ENCODE measurements at places on chromosomes 12 and 14. TPM values are rescaled to one million over a fixed set of nuclear protein-coding genes. Genes with fewer than 3 reads are reported as not detected.

DNA sequence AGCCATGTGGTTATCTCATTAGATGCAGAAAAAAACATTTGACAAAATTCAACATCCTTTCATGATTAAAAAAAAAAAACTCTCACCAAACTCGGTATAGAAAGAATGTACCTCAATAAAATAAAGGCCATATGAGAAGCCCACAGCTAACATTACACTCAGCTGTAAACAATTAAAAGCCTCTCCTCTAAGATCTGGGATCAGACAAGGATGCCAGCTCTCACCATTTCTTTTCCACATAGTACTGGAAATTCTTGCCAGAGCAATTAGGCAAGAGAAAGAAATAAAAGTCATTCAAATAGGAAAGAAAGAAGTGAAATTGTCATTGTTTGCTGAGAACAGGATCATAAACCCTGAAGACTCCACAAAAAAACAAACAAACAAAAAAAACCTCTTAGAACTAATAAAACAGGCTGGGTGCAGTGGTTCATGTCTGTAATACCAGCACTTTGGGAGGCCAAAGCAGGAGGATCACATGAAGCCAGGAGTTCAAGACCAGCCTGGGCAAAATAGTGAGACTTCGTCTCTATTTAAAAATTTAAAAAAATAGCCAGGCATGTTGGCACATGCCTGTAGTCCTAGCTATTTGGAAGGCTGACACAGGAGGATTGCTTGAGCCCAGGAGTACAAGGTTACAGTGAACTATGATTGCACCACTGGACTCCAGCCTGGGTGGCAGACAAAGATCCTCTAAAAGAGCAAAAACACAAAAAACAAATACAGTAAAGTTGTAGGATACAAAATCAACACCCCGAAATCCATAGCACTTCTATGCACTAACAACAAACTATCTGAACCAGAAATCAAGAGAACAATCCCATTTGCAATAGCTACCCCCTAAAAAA, 114.4 kb downstream of the FOXA1 start:
- no peaks in the 10 kb centered on the region for H3K27me3 ChIP-seq
- no peak overlapping the region for H3K27ac ChIP-seq
- peaks cover 4% of the 10 kb centered on the region for H3K36me3 ChIP-seq
- no peaks in the 10 kb centered on the region for H3K4me1 ChIP-seq
- H3K4me3 ChIP-seq, result no peak overlapping the region
- no peak for DNase-seq

GRCh38 chr12:48787791-48788523, 932 bp downstream of the ADCY6 start:
- no peaks in the 10 kb centered on the region for H3K36me3 ChIP-seq
- DNase-seq, result no peak
- H3K27ac ChIP-seq, result peak overlapping the region; percentile 73
- peaks cover 23% of the 10 kb centered on the region for H3K4me1 ChIP-seq
- peak overlapping the region; percentile 91 for H3K4me3 ChIP-seq

Gene KCNA5
- not detected for total RNA-seq

DNA sequence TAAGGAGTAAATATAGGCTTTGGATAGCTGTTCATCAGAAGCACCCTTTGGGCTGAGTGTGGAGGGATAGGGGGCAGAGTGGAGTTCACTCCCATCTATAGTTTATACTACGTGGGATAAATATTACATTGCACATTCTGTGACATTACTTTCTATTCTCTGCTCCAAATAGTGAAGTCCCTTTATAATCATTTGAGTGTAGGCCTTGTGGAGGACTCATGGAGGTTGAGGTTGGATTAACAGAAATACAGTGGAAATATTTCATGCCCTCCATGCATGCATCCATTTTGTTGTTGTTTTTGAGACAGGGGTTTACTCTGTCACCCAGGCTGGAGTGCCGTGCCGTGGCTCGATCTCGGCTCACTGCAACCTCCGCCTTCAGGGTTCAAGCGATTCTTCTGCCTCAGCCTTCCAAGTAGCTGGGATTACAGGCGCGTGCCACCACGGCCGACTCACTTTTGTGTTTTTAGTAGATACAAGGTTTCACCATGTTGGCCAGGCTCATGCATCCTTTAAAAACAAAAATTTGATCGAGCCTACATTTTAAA, 1.4 kb downstream of the CHPT1 start:
- no peaks in the 10 kb centered on the region for H3K27me3 ChIP-seq
- DNase-seq, result no peak
- peak overlapping the region; percentile 94 for H3K4me3 ChIP-seq
- peak overlapping the region; percentile 85 for H3K27ac ChIP-seq

DNA sequence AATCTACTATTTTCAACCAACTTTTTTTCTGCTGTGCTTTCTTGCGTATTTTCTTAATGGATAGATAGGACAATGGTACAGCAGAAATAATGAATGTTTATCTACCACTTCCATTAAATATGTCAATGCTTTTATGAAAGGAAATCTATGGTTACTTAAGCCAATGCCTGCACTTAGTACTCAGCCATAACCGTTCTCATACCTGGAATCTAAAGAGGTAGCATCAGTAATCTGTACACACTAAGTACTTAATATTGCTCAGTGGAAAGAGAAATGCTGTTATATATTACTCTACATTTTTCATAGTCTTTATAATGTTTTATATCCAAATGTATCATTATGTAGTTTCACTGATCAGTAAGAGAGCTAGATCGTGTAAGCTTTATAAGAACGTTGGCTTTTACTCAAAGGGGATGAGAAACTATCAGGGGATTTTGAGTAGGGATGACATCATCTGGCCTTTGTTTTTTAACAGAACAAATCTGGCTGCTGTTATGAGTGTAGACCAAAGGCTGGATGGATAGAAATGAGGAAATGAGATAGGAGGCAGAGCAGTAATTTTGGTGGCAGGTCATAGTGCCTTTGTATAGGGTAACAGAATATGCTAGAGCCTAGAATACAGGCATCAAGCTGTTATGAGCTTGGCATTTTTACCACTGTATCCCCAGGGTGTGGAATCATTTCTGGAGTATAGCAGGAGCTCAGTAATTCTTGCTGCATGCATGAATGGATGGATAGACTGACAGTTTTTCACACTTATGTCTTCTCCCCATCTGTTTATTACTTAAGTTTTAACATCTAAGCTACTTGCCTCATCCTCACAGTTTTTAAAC, 34.0 kb downstream of the ALG10B start:
- no peak for DNase-seq
- no peak overlapping the region for H3K4me3 ChIP-seq
- H3K27me3 ChIP-seq, result no peaks in the 10 kb centered on the region
- no peaks in the 10 kb centered on the region for H3K4me1 ChIP-seq
- H3K36me3 ChIP-seq, result no peaks in the 10 kb centered on the region

Gene PTPN6
- total RNA-seq, result not detected

GRCh38 chr14:32453857-32454810, 125.0 kb downstream of the AKAP6 start:
- peak overlapping the region; percentile 9 for H3K4me3 ChIP-seq
- peak; percentile 35 for DNase-seq
- no peaks in the 10 kb centered on the region for H3K36me3 ChIP-seq
- H3K27me3 ChIP-seq, result no peaks in the 10 kb centered on the region
- peak overlapping the region; percentile 65 for H3K27ac ChIP-seq
- H3K4me1 ChIP-seq, result peaks cover 66% of the 10 kb centered on the region

Gene BRI3BP
- 8.7 TPM for total RNA-seq

Gene EFS
- 9.6 TPM for total RNA-seq

Gene INHBC
- not detected for total RNA-seq

Gene TMCC3
- not detected for total RNA-seq

DNA sequence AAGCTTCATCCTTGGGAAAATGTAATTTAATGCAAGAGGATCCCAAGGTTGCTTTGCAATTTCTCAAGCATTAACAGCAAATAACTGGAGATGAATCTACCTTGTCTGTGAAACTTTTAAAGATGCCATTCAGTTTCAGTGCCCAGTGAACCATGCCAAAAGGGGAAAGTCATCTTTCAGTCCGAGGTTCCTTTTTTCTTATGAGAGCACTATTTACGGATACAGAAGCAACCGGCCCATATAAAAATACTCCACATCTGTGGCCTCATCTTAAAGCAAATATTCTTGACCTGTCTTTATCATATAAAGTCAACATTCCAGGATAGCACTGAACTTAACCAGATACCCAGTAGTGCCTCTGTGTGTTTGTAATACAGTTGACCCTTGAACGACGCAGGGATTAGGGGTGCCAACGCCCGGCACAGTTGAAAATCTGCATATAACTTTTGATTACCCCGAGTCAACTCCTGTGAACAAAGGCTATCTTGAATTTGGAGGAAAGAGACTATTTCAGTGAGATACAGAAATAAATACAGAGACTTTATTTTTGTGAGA, 209.4 kb downstream of the PCNX1 start:
- no peak overlapping the region for H3K4me3 ChIP-seq
- H3K27ac ChIP-seq, result peak overlapping the region; percentile 89
- DNase-seq, result no peak
- H3K27me3 ChIP-seq, result peaks cover 12% of the 10 kb centered on the region
- peaks cover 35% of the 10 kb centered on the region for H3K36me3 ChIP-seq
- peaks cover 57% of the 10 kb centered on the region for H3K4me1 ChIP-seq

DNA sequence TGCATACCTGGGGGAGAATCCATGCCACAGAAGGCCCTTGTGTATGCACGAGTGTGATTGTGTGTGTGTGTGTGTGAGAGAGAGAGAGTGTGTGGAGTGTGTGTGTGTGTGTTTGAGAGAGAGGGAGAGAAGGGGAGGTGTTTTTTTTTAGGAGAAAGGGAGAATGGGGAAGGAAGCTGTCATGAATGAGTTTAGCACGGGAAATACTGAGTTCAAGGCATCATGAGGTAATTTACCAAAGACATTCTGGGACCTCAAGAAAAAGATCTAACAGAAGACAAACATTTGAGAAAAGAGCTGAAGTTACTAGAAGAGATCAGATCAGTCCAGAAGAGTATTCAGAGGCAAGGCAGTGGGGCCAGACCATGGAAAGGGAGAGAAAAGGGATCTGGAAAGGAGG, 157.1 kb downstream of the TTC7B start:
- H3K4me1 ChIP-seq, result peaks cover 26% of the 10 kb centered on the region
- peaks cover 3% of the 10 kb centered on the region for H3K27me3 ChIP-seq
- no peak overlapping the region for H3K4me3 ChIP-seq
- peak overlapping the region; percentile 60 for H3K27ac ChIP-seq

DNA sequence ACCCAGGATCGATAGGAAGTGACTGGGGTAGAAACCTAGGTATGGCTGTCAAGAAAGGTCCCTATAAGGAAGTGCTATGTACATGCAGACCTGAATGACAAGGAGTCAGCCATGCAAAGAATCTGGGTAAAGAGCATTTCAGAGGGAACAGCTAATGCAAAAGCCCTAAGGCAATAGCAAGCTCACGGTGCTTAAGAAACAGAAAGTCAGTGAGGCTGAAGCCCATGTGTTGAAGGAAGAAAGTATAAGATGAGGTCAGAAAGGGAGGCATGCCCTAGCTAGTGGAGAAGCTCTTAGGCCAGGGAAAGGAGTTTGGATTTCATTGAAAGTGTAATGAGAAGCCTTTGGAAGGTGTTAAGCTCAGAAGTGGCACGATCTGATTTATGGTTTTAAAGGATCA, 6.0 kb upstream of the ADCY6 start:
- no peaks in the 10 kb centered on the region for H3K36me3 ChIP-seq
- H3K4me1 ChIP-seq, result peaks cover 26% of the 10 kb centered on the region
- H3K27me3 ChIP-seq, result no peaks in the 10 kb centered on the region
- H3K4me3 ChIP-seq, result peak overlapping the region; percentile 46
- peak; percentile 87 for DNase-seq

DNA sequence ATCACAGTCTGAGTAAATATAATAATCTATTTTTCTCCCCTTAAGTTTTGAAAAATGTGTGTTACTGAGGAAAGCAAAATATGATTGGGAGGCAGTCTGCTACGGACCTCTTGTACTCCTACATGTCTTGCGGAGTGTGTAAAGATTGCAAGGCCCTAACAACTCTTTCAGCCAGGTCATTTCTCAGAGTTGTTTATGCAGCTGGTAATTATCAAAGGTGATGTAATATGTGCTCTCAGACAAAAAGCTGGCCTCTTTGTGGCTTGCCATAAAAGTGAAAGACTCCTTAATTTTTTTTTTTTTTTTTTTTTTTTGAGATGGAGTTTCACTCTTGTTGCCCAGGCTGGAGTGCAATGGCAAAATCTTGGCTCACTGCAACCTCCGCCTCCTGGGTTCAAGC, 40.5 kb upstream of the MON2 start:
- H3K4me3 ChIP-seq, result no peak overlapping the region
- DNase-seq, result no peak
- H3K27me3 ChIP-seq, result peaks cover 14% of the 10 kb centered on the region
- H3K27ac ChIP-seq, result no peak overlapping the region
- H3K36me3 ChIP-seq, result peaks cover 12% of the 10 kb centered on the region

DNA sequence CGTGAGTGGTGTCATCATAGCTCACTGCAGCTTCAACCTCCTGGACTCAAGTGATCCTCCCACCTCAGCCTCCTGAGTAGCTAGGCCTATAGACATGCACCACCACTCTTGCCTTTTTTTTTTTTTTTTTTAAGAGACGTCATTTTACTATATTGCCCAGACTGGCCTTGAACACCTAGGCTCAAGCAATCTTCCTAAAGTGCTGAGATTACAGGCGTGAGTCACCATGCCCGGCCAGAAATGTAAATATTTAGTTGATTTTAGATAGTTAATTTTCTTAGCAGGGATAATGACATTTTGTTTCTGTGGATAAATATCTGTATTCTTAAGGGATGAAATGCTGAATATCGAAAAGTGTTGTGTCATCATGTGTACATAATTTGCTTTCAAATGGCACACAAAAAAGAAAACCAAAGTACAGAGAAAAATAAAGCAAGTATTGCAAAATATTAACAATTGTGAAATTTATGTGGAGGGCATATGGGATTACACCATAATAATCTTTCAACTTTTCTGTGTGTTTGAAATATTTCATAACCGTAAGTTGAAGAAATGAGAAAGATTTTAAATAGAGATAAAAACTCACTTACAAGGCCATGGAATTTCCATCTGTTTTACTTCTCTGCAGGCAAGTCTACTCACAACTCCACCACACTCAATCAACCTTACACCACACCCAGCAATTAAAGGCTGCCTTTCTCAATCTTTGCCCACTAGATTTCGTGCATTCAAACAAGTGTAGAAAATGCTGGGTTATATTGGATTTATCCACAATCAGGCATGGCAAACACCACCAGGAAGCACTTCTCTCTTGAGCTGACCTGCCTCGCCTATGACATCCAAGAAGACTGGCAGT, 93.7 kb downstream of the SPTSSA start:
- DNase-seq, result no peak
- H3K36me3 ChIP-seq, result no peaks in the 10 kb centered on the region
- peaks cover 16% of the 10 kb centered on the region for H3K27me3 ChIP-seq
- peaks cover 11% of the 10 kb centered on the region for H3K4me1 ChIP-seq
- no peak overlapping the region for H3K4me3 ChIP-seq

GRCh38 chr12:88579601-88580050, 645 bp downstream of the KITLG start:
- no peak for DNase-seq
- peaks cover 5% of the 10 kb centered on the region for H3K27me3 ChIP-seq

- H3K27ac ChIP-seq, result 0 out of 2 replicates have a peak overlapping the region, but pooled peaks have one; percentile 14
- H3K36me3 ChIP-seq, result no peaks in the 10 kb centered on the region
- no peak for DNase-seq
- H3K4me3 ChIP-seq, result no peak overlapping the region
These were observed 6.4 kb downstream of the APOLD1 start for GRCh38 chr12:12791756-12792369.
